ENCODE measurements at places on chromosomes 11 and 22.

DNA sequence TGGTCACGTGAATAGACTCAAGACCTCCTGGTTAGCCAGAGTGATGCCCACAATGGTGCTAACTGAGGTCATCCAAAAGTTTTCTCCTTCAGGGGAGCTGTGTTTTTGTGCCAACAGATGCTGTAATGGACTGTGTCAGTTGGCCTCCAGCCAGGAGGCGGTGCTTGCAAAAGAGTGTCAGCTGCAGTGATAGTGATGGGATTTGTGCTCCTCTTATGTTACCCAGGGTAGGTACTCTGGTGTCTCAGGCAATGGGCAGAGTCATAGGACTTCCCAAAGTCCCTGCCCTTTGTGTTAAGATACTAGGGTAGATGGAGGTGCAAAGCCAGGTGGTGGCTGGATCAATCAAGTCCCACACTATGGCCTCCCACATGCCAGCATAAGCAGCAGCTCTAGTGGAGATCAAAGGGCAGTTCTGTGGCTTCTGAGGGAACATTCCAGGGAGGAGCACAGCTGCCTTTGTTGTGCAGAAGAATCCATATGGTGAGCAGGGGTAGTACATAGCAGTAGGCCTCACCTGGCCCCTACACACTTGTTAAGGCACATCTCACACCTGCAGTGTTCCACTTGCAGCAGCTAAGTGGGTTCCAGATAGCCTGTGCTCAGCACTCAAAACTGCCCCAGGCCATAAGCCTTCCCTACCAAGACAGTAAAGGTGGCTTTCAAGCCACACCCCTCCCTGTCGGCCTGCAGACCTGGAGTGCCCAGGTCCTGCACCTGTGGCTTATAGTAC is 9.4 kb upstream of the FANCF start:
- DNase-seq, result no peak

GRCh38 chr11:66204412-66204811 is 64.0 kb upstream of the RAB1B start:
- DNase-seq, result no peak

GRCh38 chr22:32605576-32605975 is 131.0 kb downstream of the FBXO7 start:
- DNase-seq, result no peak

DNA sequence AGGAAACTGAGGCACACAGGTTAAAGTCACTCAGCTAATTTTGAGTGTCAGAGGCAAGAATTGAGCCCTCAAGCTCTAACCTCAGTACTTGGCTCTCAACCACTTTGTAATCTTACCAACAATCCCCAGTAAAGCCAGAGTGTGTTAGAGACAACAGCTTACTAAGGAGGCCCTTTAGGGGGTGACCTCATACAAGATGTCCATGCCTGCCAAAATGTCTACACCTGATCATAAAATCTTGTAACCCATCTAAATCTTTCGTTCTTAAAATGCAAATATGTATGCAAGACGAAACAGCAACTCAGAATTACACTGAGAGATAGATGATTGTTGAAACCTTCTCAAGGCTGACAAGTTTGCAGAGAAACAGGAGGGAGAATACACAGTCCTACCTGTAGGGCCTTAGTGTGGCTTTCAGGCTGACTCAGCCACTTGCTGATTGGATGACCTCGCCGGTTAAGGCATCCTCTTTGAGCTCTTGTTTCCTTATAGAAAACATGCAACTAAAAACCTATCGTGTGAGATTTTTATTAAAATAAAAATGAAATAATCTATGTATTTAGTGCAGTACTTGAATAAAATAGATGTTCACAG is 143.2 kb downstream of the OPCML start:
- no peak for DNase-seq

GRCh38 chr11:23021287-23021863 is 161.1 kb upstream of the CCDC179 start:
- DNase-seq, result no peak

DNA sequence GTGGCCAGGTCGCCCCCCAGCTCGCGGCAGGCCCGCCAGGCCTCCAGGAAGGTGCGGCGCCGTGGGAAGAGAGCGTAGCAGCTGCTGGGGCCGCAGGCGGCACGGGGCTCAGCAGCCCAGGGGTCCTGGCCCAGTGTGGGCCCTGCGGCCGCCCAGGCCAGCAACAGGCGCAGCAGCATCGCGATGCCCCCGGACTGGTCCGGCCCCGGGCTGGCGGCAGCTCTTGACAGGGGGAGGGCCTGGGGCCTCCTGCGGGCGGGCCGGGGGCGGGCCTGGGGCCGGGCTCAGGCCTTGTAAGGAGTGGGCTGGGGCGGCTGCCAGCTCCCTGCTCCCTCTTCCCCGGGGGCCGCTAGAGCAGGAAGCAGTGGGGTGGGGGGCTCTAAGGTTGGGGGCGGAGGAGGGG is at the start of gene CD248:
TSS of gene CD248 (minus strand) at position 196 of the 403 bp plus-strand sequence. CDS start at position 179, 17 bp downstream.
- no peak for DNase-seq

DNA sequence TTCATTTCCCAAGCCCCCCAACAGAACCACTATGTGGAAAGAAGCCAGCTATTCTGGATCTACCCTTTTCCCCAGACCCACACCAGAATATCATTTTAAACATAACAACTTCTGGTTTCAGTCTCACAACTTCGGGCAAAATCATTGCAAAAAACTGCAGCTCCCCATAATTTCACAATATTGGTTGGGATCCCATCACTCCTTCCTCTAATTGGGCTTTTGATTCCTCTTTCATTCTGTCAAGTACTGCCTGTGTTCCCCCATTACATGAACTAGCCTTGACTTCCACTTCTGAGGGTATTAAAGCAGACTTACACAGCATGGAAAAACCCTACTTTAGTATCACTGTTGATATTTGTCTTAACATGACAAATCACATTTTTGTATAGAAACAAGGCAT is 4.1 kb upstream of the APOL3 start:
- DNase-seq, result no peak

GRCh38 chr11:45182902-45183301 is 36.5 kb downstream of the PRDM11 start:
- no peak for DNase-seq

- no peak for DNase-seq
Observed at GRCh38 chr11:30423886-30424285, 101.0 kb downstream of the ARL14EP start.

Data from stimulated activated CD8-positive, alpha-beta memory T cell treated with anti-CD3 and anti-CD28 coated beads, Interleukin-15, amount 100 ng/mL, for 1 hour (primary cell).